ELR (cell line): ENCODE measurements at places on chromosomes 1 and 21.

DNA sequence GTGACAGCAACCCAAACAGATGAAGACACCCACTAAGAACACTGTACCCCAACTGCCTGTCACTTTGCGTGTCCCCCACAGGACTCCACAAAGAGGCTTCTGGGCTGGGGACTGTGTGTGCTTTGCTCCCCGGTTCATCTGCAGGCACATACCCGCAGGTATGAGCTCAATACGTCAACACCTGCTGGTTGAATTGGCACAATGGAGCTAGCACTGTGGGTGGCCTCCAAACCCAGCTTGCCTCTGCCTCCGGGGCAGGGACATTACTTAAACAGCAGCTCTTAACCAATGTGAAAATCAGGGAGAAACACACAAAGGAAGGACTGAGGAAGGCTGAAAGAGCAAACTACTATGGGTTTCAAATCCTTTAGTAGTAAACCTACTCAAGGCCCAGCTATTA lies 140.2 kb upstream of the TIAM1 start:
- no peak for DNase-seq

DNA sequence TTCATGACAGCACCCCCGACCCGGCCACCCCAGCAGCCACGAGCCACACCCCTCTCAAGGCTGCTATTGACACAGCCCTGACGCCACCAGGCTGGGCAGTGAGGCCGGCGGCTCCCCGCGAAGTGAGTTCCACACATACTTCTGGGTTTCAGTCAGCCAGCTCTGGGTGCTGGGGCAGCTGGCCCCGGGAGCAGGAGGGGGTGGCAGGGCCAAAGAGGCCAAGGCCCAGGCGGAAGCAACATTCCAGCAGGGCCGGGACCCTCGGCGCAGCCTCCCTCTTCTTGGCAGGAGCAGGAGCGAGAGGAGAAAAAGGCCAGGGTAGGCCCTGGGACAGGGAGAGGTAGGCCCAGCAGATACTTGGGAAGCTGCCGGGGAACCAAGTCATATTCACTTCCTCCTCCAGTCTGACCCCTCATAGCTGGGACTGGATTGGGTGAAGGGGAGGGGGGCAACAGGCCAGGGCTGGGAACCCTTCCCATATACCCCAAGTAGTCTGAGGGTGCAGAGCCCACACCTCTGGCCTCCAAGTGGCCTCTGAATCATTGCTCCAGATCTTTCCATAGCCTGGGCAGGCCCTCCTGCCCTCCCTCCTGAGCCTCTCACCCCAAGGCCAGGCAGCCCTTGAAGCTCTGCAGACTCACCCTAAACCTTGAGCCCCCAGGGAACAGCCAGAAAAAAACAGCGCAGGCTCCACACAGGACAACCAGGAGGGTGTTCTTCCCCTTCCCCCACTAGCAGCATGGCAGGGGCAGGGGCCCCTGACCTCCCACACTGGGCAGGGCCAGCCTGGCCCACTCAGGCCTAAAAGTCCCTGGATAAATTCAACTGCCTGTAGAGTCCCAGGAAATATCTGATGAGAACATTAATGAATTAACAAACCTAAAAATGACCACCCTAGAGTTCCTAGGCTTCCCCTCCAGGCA lies 5.7 kb downstream of the HSPG2 start:
- peak; percentile 91 for DNase-seq

- DNase-seq: no peak
These were observed 438.1 kb downstream of the PRDM2 start for GRCh38 chr1:14138135-14138506.

GRCh38 chr1:222777977-222778376 lies 36.9 kb upstream of the DISP1 start:
- DNase-seq: peak; percentile 40

GRCh38 chr1:160438935-160439334 lies 38.6 kb downstream of the VANGL2 start:
- DNase-seq: no peak

GRCh38 chr1:176656257-176656995 lies 193.5 kb downstream of the PAPPA2 start:
- peak; percentile 84 for DNase-seq

DNA sequence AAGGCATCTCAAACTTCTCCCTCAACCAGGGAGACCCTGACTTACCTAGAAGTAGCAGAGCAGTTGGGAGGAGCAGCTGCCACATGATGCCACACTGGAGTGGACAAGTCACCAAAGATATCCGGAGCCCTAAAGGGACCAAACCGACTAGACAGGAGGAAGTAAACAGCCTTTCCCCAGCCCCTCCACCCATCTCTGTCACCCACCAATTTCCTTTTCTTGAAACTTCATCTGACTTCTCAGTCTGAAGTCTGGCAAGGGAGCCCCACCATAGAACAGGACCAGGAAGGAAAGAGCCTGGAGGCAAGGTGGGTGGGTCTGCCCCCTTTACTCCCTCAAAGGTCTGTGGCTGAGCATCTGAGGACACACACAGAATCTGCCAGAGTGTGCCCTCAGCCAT lies at the start of gene FCGR3A:
TSS of gene FCGR3A (minus strand) at position 167 of the 400 bp plus-strand sequence. CDS start at position 85, 82 bp downstream.
- DNase-seq: no peak

- no peak for DNase-seq
These were observed 172.5 kb upstream of the GJB5 start for GRCh38 chr1:34582356-34582755.

DNA sequence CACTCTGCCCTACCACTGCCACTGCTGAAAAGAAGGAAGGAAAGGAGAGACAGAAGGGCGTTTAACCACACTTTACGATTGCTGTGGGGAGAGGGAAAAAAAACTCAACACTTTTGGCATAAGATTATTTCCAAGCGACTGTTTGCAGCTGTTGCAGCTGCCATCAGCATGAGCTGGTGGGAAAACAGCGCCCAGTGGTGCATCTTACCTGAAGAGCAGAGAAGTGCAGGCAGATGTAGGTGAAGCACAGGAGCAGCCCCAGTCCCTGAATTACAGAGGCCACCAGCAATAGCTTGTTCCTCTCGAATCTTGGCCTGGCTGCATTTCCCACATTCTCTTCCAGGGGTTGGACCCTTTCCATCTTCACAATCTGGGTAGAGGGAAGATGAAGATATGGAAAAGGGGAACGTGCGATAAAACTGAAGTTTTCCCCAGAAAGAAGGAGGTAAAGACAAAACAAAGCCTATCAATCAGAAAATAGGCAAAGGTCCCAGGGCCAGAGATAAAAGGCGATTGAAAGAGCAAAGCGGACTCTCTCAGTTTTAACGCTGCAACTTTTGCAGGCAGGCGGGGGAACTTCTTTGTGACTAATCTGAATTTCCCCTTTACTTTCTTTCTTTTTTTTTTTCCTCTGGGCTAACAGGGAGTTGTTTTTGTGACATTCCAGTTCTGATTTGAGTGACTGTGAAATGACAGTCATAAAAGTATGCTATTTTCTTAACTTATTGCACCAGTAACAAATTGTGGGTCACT lies at the start of gene TNFSF4:
TSS of gene TNFSF4 (minus strand) at position 516 of the 753 bp plus-strand sequence. CDS start at position 361, 155 bp downstream.
- no peak for DNase-seq

DNA sequence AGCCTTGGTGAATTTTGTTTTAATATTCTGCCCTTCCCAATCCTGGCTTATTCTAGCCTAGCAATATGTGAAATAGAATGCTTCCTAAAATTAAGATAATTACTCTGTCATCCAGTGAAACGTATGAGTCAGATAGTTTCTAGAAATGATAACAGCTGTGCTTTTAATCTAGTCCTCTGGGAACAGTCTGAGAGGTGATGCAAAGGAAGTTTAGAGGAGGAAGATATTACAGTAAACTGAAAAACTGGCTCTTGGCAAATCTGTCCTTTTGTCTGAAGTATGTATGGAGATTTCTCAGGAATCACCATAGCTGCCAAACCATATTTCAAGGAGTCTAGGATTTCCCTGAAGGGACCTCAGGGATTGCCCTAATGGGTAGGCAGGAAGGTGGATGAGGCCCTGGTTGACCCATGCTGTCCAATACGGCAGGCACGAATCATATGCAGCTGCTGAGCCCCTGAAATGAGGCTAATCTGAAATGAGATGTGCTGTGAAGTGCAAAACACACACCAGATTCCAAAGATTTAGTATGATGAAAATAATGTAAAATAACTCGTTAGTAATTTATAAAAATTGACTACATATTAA lies 70.8 kb upstream of the LBR start:
- DNase-seq: no peak

DNA sequence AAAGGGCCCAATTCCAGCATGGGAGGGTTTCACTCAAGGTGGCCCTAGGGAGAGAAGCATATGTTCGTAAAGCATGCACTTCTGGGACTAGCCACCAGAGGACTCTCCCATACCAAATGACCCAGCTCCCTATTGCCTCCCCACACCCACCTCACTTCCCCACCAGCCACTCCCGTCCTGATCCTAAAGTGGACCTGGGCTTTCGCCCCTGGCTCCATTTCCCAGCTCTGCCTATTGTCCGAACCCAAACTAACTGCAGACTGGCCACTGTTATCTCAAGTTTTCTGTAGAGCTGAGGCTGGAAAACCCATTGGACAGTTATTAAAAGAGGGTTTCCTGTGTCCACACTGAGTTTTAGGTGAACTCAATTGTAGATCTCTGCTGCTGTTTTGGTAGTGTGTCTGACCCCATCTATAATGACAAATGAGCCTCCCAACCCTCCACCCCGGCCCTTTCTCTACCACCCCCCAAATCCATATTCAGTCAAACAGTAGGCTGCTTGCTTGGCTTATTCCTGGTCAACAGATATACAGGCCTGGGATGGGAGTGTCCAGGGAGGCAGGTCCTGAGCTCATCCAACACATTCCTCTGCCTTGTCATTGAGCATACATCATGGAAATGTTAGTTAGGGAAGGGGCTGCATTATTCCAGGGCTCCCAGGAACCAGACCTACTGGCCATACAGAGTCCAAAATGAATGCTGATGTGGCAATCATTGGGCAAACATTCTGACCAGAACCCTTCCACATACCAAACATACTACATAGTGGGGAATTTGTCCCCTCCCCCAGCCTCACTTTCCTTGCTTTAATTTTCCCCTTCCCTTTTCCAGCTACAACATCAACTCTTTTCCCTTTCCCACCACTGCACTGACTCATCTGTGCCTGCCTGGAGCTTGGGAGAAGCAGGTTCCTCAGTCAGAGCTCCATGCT lies 59.2 kb downstream of the ABCA4 start:
- peak; percentile 82 for DNase-seq

DNA sequence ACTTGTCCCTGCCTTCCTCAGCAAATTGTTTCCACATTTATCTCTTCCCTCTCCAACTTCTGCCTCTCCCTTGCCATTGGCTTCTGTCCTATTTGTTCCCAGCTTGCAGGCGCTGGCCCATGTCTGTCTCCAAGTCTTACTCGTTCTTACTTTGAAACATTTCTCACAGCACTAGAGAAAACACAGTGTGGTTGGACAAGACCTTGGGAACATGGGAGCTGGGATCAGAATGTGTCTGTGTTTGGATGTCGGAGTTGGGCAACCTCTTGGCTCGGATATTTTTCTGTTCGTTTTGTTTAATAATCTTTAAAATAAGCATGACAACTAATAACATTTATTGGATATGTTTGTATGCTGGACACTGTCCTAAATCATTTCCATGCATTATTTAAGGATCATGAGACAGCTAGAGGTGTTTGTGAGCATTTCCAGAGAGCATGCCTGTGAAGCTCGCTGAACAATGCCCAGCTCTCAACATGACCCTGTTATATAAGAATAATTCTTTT lies 5.9 kb upstream of the BRWD1 start:
- no peak for DNase-seq

- no peak for DNase-seq
These were observed 26.2 kb downstream of the RSBN1 start for GRCh38 chr1:113786069-113786468.

GRCh38 chr1:222790115-222790514 lies 24.7 kb upstream of the DISP1 start:
- DNase-seq: no peak

DNA sequence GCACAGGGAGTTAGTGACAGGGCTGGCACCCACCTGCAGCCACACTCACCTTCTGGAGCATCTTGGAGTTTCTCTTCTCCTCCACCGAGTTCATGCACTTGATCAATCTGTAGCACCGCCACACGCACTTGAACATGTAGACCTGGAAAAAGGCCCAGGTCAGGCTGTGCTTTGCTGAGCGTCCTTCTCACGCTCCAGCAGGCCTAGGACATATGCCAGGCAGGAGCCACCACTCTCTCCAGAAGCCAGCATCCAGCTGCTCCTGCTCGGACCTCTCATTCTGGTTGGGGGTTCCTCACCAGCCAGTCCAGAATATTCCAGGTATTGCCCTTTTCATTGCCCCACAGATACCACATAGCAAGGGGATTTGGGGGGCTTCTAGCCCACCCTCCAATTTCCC lies 11.7 kb upstream of the MATN1 start:
- DNase-seq: no peak

GRCh38 chr1:10228528-10228927 lies 18.2 kb downstream of the KIF1B start:
- DNase-seq: no peak

DNA sequence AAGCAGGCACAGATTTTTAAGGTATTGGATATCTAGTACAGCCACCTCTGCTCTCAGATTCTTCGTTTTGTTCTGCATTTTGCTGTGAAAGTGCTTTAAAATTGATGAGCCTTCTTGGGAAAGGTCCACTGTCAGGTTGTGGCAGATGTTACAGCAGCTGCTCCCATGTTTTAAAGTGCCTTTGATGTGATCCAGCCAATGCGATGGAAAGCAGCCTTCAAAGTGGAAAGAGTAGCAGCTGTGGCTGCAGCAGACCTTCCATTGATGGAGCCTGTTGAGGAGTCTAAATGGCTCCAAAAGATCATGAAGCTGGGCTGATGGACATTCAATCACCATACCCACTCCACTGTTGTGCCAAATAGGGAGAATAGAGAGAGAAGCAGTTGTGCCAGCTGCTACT lies 816.9 kb downstream of the PLA2G4A start:
- DNase-seq: no peak

- peak; percentile 28 for DNase-seq
These were observed 987.8 kb upstream of the ADAMTS5 start for GRCh38 chr21:27954543-27955165.

- no peak for DNase-seq
These were observed 11.8 kb upstream of the ENAH start for GRCh38 chr1:225664762-225665161.

GRCh38 chr1:158020886-158021620 lies 27.6 kb downstream of the KIRREL1 start:
- no peak for DNase-seq

DNA sequence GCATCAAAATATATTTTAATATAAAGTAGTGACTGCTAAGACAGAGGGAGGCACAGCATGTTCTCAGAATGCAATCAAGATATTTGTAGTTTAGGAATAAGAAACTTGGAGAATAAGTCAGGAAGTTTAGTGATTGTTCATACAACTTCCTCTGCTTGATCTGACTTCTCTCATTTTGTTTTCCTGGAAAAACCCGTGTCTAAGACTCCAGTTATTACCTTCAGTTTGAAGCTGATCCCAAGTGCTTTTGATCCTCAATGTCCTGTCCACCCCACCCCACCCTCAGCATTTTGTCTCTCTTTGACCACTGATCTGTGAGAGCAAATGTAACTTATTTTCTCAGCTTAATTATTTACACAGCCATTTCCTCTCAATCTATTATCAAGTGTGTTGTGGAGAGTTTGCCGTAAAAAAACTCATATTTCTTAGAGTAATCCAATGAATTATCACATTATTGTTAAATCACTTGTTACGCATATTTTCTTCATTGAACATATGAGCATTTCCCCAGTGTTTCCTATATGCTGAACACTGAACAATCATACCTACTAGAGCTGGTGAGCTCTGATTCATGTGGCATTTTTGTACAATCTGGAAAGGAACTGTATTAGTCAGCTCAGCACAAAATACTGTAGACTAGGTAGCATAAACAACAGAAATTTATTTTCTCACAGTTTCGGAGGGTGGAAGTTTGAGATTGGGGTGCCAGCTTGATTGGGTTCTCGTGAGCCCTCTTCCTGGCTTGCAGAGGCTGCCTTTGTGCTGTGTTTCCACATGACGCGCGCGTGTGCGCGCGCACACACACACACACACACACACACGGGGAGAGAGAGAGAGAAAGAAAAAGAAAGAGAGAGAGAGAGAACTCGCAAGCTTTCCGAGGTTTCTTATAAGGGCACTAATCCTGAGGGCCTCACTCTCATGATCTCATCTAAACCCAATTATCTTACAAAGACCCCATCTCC lies 65.5 kb upstream of the DPYD start:
- peak; percentile 63 for DNase-seq
